Subcutaneous preadipocyte (primary cell): ENCODE measurements at places on chromosomes 1 and 21. TPM values are rescaled to one million over a fixed set of nuclear protein-coding genes. Genes with fewer than 3 reads are reported as not detected.

Gene FUCA1
- total RNA-seq = 1.2 and 1.5 TPM in 2 replicates

Gene EDARADD
- total RNA-seq = not detected in 2 replicates

Gene C1orf226
- total RNA-seq = under 0.01 TPM in 1 of 2 replicates, not detected in the other

Gene IRF6
- not detected in 2 replicates for total RNA-seq

Gene IFI6
- 10.8 and 15.4 TPM in 2 replicates for total RNA-seq

Gene DPT
- total RNA-seq = under 0.01 TPM in 1 of 2 replicates, not detected in the other

Gene APOBEC4
- not detected in 2 replicates for total RNA-seq

Gene CHRNB2
- under 0.01 TPM in 1 of 2 replicates, not detected in the other for total RNA-seq

Gene PITHD1
- 23.1 and 25.4 TPM in 2 replicates for total RNA-seq

Gene PDE4DIP
- 286 and 412 TPM in 2 replicates for total RNA-seq

Gene WLS
- total RNA-seq = 102 and 111 TPM in 2 replicates

Gene TEX38
- not detected in 2 replicates for total RNA-seq

Gene CFHR5
- not detected in 2 replicates for total RNA-seq

Gene FH
- total RNA-seq = 185 and 200 TPM in 2 replicates

Gene GJA5
- under 0.01 and 0.37 TPM in 2 replicates for total RNA-seq

Gene CALML6
- under 0.01 and 0.20 TPM in 2 replicates for total RNA-seq

Gene ANKRD65
- 0.73 and 0.78 TPM in 2 replicates for total RNA-seq

Gene ADAMTS4
- 1.8 and 2.9 TPM in 2 replicates for total RNA-seq

Gene TMPRSS2
- not detected in 2 replicates for total RNA-seq

Gene CHRM3
- total RNA-seq = not detected in 2 replicates

Gene TPR
- 63.2 and 77.6 TPM in 2 replicates for total RNA-seq

Gene ELOA
- total RNA-seq = 29.4 and 53.2 TPM in 2 replicates

Gene ZC3H12A
- total RNA-seq = 7.7 and 13.5 TPM in 2 replicates

Gene ILDR2
- under 0.01 TPM in 2 replicates for total RNA-seq

Gene CACHD1
- total RNA-seq = 4.4 and 6.1 TPM in 2 replicates

Gene FYB2
- not detected in 2 replicates for total RNA-seq

Gene WNT9A
- 0.78 and 1.5 TPM in 2 replicates for total RNA-seq

Gene LDLRAP1
- 12.1 and 16.0 TPM in 2 replicates for total RNA-seq

Gene LENEP
- total RNA-seq = not detected in 2 replicates

Gene TBX15
- total RNA-seq = 7.3 and 27.0 TPM in 2 replicates

Gene DIRAS3
- total RNA-seq = 0.78 and 1.8 TPM in 2 replicates

Gene SELP
- not detected in 2 replicates for total RNA-seq

Gene PLA2G2C
- not detected in 2 replicates for total RNA-seq

Gene CNR2
- not detected in 2 replicates for total RNA-seq

Gene LMOD1
- total RNA-seq = 0.20 and 1.8 TPM in 2 replicates

Gene GBP7
- total RNA-seq = not detected in 2 replicates

Gene RSPH1
- total RNA-seq = not detected in 2 replicates

Gene RCOR3
- 22.0 and 26.8 TPM in 2 replicates for total RNA-seq

Gene DDAH1
- total RNA-seq = 70.9 and 76.6 TPM in 2 replicates

Gene TMEM240
- 2.6 and 3.1 TPM in 2 replicates for total RNA-seq

Gene REN
- total RNA-seq = 0.37 TPM in 1 of 2 replicates, not detected in the other

Gene BMP8A
- total RNA-seq = not detected in 2 replicates

Gene GSTM1
- 13.7 and 16.2 TPM in 2 replicates for total RNA-seq

Gene CR1L
- not detected in 2 replicates for total RNA-seq

Gene FCGR3B
- total RNA-seq = not detected in 2 replicates

Gene CNIH3
- 21.3 and 62.4 TPM in 2 replicates for total RNA-seq

Gene EDN2
- not detected in 2 replicates for total RNA-seq

Gene PPIAL4G
- not detected in 2 replicates for total RNA-seq

Gene PDC
- 0.20 TPM in 1 of 2 replicates, not detected in the other for total RNA-seq

Gene KHDRBS1
- total RNA-seq = 42.6 and 52.2 TPM in 2 replicates

Gene TMOD4
- total RNA-seq = not detected in 2 replicates

Gene IGSF9
- not detected in 2 replicates for total RNA-seq

Gene PLA2G2F
- not detected in 2 replicates for total RNA-seq

Gene OR14K1
- total RNA-seq = not detected in 2 replicates

Gene DOP1B
- 7.4 and 10.7 TPM in 2 replicates for total RNA-seq

Gene CFHR4
- not detected in 2 replicates for total RNA-seq
